Stimulated activated CD8-positive, alpha-beta memory T cell treated with anti-CD3 and anti-CD28 coated beads, Interleukin-4, amount 100 ng/mL, for 4 hours (primary cell): ENCODE measurements at places on chromosomes 5 and 9.

DNA sequence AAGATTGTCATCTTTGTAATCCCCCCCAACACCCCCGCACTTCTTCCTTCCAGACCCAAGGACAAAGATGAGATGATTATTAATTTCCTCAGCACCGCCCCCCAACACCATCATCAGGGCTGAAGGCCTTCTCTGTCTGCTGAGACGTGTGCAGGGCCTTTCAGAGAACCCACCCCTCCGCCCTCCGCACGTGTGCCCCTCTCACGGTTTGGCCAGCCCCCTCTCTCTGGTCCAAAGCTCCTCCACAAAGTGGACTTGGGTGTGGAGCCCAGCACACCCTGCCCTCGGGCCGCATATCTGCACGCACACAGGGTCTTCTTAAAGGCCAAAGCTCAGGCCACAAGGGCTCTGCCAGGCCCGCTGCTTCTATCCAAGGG lies 32.0 kb downstream of the PAX5 start:
- DNase-seq = no peak

- DNase-seq = no peak
These were observed 127.4 kb downstream of the COL23A1 start for GRCh38 chr5:178462816-178463215.

- DNase-seq = no peak
These were observed 122.8 kb downstream of the CCDC192 start for GRCh38 chr5:127826011-127826410.

DNA sequence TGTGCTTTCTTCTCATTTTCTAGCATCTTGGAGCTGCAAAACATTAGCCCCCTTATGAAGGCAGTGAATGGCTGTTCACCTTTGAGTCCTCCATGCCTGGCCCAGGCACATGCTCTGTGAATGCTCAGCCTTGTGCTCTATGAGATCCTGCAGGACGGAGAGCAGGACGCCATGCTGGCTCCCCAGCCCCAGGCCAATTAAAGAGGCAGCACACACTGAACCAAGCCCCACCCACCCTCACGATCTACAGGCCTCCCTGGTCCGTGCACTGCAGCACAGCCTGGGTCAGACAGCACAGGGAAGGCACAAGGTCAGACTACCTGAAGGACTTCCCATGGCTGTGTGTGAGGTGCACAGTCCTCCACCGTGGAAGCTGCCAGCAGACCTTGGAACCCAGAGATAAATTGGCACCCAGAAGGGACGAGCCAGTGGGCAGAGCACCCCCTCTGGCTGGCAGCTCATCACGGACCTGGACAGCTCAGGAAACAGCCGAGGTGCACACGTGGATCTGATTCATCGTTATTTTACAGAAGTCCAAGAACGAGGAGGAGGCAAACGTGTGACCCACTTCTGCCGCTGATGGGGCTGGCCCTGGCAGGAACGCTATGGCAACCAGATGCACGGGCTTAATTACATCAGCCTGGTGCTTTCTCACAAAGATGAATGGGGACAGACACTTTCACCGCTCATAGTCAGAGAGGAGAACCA lies 59.5 kb downstream of the OLFM1 start:
- no peak for DNase-seq

GRCh38 chr9:120862452-120862851 lies 14.5 kb downstream of the PHF19 start:
- DNase-seq = no peak

DNA sequence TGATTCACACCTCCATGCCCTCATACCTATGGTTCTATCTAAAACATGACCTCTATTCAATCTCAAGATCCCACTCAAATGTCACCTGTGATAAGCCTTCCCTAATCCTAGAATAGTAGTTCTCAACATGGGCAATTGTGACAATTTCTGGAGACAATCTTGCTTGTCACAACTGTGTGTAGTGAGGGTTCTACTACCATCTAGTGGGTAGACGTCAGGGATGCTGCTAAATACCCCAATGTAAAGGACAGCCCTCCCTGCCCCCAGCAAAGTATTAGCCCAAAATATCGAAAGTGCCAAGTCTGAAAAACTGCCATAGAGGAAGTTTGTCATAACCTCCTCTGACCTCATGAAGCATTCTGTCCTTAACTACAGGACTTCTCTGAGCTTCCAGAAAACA lies 32.0 kb downstream of the TBCA start:
- DNase-seq = no peak

- DNase-seq = no peak
These were observed 21.2 kb downstream of the AUH start for GRCh38 chr9:91340395-91340967.

GRCh38 chr5:85591311-85591710 lies 1026.4 kb upstream of the COX7C start:
- DNase-seq = no peak

- no peak for DNase-seq
These were observed 267.1 kb downstream of the SPATA31D1 start for GRCh38 chr9:82255481-82256176.

DNA sequence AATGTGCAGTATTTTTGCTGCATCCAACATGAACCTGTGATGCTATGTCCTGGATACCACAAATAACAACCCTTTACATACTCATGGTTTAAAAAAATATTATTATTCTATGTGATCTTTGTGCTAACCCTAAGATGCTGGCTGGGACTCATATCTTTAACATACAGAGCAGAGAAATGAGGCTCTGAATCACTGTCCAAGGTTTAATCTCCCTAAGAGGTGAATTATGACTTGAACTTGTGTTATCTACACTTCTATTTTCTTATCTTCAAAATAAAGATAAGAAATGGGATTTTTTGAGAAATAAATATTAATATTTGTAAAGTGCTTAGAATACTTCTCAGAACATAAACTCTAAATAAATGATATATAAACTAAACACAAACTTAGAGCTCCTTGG lies 68.8 kb upstream of the GRIA1 start:
- no peak for DNase-seq

- no peak for DNase-seq
These were observed 185.4 kb downstream of the CRB2 start for GRCh38 chr9:123541411-123541810.

- DNase-seq = no peak
These were observed 4.0 kb upstream of the VCAN start for GRCh38 chr5:83467371-83468035.

- DNase-seq = no peak
These were observed at the start of gene ENTREP1 for GRCh38 chr9:69324549-69325401. ENTREP1 (plus strand) TSS chr9:69325215; CDS start chr9:69325310, 95 bp downstream.
